Vein endothelial cell (primary cell): ENCODE measurements at places on chromosomes 5 and 9. TPM values are rescaled to one million over a fixed set of nuclear protein-coding genes. Genes with fewer than 3 reads are reported as not detected.

The CYLC2 gene
- not detected in 2 replicates for total RNA-seq

The NCBP1 gene
- 38.2 and 41.7 TPM in 2 replicates for total RNA-seq

The GTF3C5 gene
- 66.3 TPM in 2 replicates for total RNA-seq

The ARL14EPL gene
- 0.33 and 0.67 TPM in 2 replicates for total RNA-seq

The PCDHGA6 gene
- total RNA-seq = 6.0 and 7.2 TPM in 2 replicates

The PLAC8L1 gene
- total RNA-seq = 0.29 TPM in 1 of 2 replicates, not detected in the other

The FBP2 gene
- total RNA-seq = not detected in 2 replicates

The CCNJL gene
- total RNA-seq = 10.1 and 12.4 TPM in 2 replicates
